ENCODE measurements at places on chromosomes 5 and 9.

- no peak for DNase-seq
Observed at GRCh38 chr9:82890865-82891264, 172.1 kb downstream of the RASEF start.

GRCh38 chr5:133391354-133392136 lies 220.8 kb downstream of the FSTL4 start:
- no peak for DNase-seq

GRCh38 chr9:98570055-98570454 lies 138.7 kb downstream of the GABBR2 start:
- DNase-seq: no peak

- no peak for DNase-seq
Observed at GRCh38 chr9:128232528-128233428, 29.6 kb downstream of the DNM1 start.

GRCh38 chr9:124133727-124134126 lies 122.2 kb downstream of the LHX2 start:
- no peak for DNase-seq

DNA sequence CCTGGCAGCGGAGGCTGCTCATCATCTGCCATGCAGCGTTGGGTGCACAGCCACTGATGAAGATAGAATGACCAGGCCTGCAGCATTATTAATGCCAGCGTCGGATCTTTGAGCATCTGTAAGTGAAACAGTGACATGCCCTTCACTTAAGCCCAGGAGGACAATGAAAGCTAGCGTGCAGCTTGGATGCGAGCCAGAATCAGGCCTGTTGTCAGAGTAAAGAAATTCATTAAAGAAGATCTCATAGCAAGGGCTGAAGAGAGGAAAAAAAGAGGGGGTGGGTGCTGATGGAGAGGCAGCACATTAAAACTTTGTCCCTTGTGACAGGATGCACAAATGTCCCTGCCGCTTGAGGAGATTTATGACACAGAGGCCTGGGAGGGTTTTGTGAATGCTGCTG lies 186.1 kb upstream of the MAST4 start:
- DNase-seq: no peak

- DNase-seq: no peak
Observed at GRCh38 chr9:97940233-97940632, 2.3 kb upstream of the HEMGN start.

- no peak for DNase-seq
Observed at GRCh38 chr9:87725356-87725899, 491 bp upstream of the CTSL start.

GRCh38 chr5:172881691-172882370 lies 47.8 kb downstream of the ERGIC1 start:
- DNase-seq: no peak

- no peak for DNase-seq
Observed at GRCh38 chr9:122821278-122821943, 7.0 kb downstream of the PDCL start.

GRCh38 chr9:100351508-100351907 lies 1.2 kb downstream of the TEX10 start:
- no peak for DNase-seq

GRCh38 chr5:139710319-139711066 lies 62.3 kb downstream of the CXXC5 start:
- DNase-seq: no peak

DNA sequence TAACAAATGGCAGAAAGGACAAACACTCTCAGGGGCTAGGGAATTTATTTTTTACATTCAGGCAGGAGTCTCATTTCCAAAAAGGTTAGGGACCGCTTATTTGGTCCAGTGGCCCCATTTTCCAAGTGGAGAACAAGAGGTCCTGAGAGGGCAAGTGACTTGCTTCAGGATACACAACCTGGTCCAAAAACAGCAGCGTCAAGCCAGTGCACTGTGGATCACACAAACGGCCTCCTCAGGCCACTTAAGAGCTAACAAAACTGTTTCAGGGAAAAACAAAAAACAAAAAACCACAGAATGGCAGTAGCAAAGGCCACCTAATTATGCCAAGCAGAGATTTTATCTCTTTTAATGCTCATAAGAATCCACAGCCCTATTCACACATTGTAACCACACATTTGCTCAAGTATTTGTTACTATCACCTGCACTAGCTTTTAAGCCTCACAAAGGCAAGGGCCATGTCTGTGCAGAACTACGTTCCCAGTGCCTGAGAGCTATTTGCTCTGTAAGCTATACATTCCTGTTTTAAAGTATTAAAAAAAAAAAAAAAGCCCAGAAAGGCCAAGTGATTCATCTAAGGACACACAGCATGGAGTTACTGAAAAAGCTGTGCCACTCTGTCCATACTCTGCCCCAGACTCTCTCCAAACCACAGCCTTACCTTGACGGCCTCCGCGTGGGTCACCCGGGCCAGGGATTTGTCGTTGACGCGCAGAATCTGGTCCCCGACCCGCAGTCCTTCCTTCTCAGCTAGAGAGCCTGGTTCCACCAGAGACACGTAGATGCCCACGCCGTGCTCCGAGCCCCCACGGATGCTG lies 1.5 kb downstream of the WHRN start:
- DNase-seq: no peak

- DNase-seq: no peak
Observed at GRCh38 chr5:88669371-88670050, 213.5 kb downstream of the MEF2C start.

DNA sequence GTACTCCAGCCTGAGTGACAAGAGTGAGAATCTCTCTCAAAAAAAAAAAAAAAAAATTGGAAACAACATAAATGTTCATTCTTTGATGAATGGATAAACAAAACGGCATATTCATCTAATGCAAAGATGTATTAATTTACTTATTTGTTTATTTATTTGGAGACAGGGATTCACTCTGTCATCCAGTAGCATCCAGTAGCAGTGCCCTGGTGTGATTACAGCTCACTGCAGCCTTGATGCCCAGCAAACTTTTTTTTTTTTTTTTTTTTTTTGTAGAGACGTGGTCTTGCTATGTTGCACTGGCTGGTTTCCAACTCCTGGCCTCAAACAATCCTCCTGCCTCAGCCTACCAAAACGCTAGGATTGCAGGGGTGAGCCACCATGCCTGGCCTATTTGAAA lies 24.4 kb downstream of the OR2V2 start:
- no peak for DNase-seq

DNA sequence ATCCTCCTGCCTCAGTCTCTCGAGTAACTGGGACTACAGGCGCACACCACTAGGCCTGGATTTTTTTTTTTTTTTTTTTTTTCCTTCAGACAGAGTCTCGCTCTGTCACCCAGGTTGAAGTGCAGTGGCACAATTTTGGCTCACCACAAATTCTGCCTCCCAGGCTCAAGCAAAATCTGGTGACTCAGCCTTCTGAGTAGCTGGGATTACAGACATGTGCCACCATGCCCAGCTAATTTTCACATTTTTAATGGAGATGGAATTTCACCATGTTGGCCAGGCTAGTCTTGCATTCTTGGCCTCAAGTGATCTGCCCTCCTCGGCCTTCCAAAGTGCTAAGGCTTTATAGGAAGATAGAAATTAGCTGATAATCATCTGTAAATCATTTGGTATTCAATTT lies 43.9 kb downstream of the NSA2 start:
- no peak for DNase-seq

DNA sequence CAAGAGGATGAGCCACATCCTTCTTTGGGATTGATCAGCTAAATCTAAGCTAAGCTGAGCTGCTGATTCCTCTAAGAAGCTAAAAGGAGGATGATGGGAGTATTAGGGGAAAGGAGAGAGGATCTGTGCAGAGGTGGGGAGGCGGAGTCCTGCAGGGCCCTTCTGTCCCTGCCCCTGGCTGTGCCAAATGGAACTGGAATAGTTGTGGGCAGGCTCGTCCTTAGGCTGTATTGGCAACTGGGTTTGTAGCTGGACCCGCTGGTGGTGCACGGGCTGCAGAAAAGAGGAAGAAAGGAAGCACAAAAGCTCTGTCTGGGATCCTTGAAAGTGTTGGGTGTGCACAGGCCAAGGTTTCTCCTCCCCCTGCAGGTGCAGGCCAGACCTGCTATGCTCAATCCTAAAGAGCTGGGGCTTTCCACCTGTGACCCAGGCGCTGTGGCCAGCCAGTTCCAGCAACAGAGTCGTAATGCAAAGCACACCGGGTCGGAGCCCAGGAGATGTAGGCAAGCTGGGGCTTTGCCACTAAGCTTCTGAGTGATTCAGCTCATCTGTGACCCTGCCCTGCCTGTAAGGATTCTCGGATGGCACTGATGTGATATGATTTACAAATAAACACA lies 9.8 kb downstream of the CLTB start:
- DNase-seq: no peak

GRCh38 chr9:137383081-137383783 lies 39.7 kb downstream of the EXD3 start:
- no peak for DNase-seq

- DNase-seq: no peak
Observed at GRCh38 chr9:127887792-127888191, 10.3 kb upstream of the AK1 start.

- no peak for DNase-seq
Observed at GRCh38 chr9:109031241-109031640, 17.9 kb upstream of the CTNNAL1 start.

- DNase-seq: peak; percentile 66
Observed at GRCh38 chr9:112844771-112845542, 45.7 kb downstream of the SLC46A2 start.

GRCh38 chr9:7907551-7908337 lies 108.2 kb upstream of the DMAC1 start:
- DNase-seq: no peak

GRCh38 chr5:88679638-88680037 lies 203.3 kb downstream of the MEF2C start:
- DNase-seq: no peak

DNA sequence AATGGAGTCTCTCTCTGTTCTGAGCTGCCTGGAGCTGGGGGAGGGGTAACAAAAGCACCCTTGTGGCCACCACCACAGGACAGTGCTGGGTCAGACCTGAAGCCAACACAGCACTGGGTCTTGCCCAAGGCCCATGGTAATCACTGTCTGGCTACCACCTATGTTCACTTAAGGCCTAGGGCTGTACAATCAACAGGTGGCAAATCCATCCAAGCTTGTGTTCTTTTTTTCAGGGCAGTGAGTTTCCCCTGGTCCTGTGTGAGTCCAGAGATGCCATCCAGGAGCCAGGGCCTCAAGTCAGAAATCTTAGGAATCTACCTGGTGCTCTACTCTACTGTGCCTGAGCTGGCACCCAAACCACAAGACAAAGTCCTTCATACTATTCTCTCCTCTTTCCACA lies 20.1 kb upstream of the OTP start:
- DNase-seq: no peak

DNA sequence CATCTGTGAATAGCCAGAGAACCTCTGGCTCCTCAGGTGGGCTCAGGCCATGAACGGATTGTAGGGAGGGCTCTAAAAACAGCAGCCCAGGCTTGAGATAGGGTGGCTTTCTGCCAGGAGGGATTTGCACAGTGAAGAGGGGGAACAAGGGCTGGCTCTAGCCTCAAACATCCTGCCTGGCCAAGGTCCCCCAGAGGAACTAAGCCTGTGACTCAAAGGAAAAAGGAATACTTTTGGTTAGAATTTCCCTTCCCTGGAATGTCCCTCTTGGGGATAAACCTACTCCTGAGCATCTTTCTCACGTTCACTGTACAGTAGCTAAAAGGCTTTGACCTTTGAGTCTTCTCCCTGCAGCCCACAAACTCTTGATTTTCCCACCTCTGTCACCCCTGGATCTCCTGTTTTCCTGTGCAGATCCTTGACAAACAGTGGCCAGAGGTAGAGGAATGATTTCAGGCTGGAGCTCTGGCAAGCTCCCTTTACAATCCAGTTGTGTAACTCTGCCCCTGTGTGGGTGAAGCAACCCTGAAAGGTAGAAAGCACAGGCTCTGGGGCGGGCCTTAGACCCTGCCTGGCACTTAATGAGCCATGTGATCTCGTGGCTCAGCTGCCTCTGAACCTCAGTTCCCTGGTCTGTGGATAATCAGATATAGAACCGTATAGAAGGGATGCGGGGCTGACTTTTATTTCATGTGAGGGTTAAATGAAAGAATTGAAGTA lies 17.4 kb downstream of the SEC61B start:
- DNase-seq: no peak

GRCh38 chr5:94577466-94578245 lies 40.7 kb downstream of the KIAA0825 start:
- no peak for DNase-seq

GRCh38 chr9:94514722-94515121 lies 40.2 kb upstream of the PCAT7 start:
- no peak for DNase-seq

- DNase-seq: no peak
Observed at GRCh38 chr5:18740301-18740700, 1106.0 kb downstream of the TAF11L14 start.

DNA sequence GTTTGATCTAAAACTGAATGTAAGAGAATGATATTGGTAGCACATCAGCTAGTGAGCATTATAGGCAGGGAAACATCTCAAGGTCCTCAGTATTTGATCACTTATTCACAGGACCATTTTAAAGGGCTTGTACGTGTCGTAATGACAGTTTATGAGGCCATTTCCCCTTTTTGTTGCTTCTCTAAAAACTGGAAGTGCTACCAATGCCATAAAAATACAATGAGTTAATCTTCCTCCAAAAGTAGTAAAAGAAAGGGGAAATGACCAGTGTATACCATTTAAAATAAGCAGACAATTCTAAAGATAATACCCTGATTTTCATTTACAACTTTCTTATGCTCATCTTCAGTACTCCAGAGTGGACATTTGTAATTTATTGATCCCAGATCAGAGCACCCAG lies 285.8 kb upstream of the PCSK5 start:
- no peak for DNase-seq

DNA sequence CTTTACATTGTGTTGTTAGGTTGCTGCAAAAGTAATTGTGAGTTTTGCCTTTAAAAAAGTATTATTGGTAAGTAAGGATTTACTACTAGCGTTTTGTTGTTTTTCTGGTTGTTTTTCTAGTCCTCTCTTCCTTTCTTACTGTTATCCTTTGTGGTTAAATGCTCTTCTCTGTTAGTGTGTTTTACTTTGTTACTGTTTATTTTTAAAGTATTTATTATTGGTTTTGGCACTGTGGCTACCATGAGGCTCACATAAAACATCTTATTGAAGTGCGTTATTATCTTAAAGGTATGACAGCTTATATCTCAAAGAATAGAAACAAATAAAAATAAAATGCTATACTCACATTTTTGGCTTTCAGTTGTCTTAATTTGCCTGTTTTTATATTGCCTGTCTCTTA lies 17.6 kb downstream of the DMXL1 start:
- no peak for DNase-seq

GRCh38 chr9:130159915-130160670 lies 12.1 kb upstream of the NCS1 start:
- DNase-seq: no peak

DNA sequence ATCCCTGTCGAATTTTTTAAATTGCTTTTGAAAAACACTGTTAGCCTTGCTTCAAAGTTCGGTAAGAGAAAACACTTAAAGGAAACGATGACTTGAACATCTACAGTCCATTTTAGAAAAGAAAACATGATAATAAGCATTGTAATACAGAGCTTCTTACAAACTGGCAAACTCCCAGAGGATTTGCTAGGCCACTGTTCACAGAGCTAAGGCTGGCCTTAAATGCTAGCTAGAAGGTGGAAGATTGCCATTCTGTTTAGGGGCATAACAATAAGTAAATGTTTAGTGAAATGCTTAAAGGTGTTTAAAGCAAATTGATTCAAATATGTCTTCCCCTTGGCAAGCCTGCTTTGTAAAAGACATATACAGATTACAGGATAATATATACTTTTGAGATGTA lies 169.6 kb downstream of the TLE4 start:
- DNase-seq: no peak

Measured in stimulated activated CD4-positive, alpha-beta T cell treated with anti-CD3 and anti-CD28 coated beads, Interleukin-15, amount 100 ng/mL, for 1 hour (primary cell).